ENCODE measurements at places on chromosomes 16 and 17. TPM values are rescaled to one million over a fixed set of nuclear protein-coding genes. Genes with fewer than 3 reads are reported as not detected.

Gene MT3
- not detected for total RNA-seq

Gene ST6GALNAC1
- total RNA-seq, result 0.33 TPM

Gene CETP
- 0.33 TPM for total RNA-seq

Gene ACSM5
- not detected for total RNA-seq

Gene NPIPA5
- 1.1 TPM for total RNA-seq

Gene KCNH6
- not detected for total RNA-seq

Gene ABR
- total RNA-seq, result 57.8 TPM

Gene MYH1
- not detected for total RNA-seq

Gene UNC45B
- not detected for total RNA-seq

Gene CACNB1
- 2.3 TPM for total RNA-seq

Gene GCGR
- not detected for total RNA-seq

Gene SEPTIN12
- total RNA-seq, result not detected

Gene KRT14
- total RNA-seq, result 0.18 TPM

Gene ABCA8
- 45.5 TPM for total RNA-seq

Gene APOBR
- total RNA-seq, result not detected

Gene KRTAP4-6
- not detected for total RNA-seq

Gene ZNF423
- 0.73 TPM for total RNA-seq

DNA sequence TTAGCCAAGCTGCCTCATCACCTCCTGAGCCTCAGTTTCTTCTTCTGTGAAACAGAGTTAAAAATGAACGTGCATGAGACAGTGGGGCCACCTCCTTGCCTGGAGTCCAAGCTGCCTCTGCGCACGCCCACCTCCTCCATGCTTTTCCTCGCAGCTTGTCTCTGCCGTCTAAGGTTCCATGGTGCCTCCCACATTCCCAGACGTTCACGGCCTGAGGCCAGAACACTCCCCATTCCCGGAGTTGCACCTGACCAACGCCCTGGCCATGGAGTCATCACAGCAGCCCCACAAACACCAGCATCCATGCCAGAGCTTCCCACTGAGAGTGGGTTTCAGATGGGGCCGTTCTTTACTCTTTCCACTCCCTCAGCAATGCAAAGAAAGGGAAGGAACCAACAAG, 183.0 kb upstream of the FOXF1 start:
- DNase-seq, result no peak

DNA sequence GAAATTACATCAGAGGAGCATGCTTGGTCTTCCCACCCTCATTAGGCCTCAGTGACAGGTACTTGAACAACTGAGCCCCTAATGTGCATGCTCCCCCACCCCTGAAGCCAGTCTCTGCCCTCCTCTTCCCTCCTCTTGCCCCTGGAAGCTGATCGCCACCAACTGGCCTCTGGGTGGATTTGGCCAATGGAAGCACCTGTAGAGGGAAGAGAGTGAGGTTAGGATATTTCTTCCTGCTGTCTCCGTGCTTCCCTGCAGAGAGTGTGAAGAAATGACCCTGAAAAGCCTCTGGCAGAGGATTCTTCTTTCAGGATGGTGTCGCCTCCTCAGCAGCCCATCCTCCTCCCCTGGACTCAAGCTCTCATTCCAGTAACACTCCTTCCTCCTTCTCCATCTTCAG, 5.9 kb upstream of the CBLN1 start:
- no peak for DNase-seq

DNA sequence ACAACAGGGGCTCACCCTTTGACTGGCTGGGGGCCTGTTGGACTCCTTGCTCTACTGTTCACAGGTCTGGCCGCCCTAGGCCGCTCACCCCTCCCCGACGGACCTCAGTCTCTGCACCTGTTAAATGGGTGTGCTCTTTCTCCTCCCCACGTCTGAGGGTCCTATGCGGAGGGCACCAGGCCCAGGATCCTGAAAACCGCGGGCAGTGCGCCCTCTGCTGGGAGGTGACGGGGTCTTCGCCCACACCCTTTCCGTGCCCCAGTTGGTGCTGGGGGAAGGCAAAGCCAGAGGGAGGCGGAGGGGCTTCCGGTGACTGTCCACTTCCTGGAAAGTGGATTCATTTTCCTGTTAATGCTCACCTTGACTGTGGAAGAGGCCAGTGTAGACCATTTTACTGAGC, 1010.9 kb downstream of the KCNJ18 start:
- DNase-seq, result no peak

DNA sequence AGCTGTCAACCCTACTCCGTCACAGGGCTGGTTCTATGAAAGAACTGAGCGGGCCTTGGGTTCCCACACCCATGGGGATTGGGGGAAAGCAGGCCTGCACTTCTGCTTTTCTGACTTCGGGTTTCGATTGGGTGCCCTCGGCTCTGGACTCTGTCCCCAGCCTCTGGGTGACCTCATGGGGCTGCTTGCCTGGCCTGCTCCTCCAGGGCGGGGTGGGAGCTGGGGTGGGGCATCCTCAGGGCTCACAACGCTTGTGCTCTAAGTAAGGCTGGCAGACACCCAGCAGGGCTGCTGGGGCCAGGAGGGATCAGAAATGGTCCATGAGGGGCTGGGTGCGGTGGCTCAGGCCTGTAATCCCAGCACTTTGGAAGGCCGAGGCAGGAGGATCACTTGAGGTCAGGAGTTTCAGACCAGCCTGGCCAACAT, 19.2 kb downstream of the ARHGAP27 start:
- no peak for DNase-seq

- no peak for DNase-seq
Measured at GRCh38 chr16:72889616-72890582, 158.0 kb downstream of the ZFHX3 start.

DNA sequence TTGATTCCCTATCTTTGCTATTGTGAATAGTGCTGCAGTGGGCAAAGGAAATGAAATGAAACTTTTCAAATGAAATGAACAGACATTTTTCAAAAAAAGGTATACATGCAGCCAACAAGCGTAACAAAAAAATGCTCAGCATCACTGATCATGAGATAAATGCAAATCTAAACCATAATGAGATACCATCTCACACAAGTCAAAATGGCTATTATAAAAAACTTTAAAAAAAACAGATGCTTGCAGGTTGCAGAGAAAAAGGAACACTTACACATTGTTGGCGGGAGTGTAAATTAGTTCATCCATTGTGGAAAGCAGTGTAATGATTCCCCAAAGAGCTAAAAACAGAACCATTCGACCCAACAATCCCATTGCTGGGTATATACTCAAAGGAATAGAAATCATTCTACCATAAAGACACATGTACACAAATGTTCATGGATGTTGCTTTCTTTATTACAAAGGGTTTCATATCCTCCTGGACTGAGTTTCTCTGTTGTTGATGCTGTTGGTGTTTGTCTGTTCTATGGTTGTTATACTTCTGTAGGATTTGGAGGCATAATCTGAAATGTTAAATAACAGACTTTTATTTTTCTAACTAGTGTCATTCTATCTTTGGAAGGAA, 99.3 kb upstream of the SOX9 start:
- no peak for DNase-seq

- DNase-seq, result no peak
Measured at GRCh38 chr17:74691151-74691550, 21.6 kb downstream of the CD300LF start.

DNA sequence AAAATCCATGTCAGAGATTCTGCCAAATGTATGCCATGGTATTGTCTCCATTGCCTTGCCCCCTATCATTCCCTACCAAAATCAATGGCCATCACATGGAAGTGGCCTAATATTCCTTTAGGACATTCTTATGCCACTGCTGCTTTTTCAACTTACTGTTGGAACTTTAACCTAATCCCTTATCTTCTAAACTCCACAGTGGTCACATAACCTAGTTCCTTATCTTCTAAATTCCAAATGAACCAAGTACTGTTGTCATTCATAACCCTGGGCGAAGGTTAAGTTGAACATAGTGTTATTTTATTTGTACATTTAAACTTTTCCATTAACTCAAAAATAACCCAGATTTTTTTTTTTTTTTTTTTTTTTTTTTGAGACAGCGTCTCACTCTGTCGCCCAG, 3.6 kb downstream of the HSF5 start:
- no peak for DNase-seq

DNA sequence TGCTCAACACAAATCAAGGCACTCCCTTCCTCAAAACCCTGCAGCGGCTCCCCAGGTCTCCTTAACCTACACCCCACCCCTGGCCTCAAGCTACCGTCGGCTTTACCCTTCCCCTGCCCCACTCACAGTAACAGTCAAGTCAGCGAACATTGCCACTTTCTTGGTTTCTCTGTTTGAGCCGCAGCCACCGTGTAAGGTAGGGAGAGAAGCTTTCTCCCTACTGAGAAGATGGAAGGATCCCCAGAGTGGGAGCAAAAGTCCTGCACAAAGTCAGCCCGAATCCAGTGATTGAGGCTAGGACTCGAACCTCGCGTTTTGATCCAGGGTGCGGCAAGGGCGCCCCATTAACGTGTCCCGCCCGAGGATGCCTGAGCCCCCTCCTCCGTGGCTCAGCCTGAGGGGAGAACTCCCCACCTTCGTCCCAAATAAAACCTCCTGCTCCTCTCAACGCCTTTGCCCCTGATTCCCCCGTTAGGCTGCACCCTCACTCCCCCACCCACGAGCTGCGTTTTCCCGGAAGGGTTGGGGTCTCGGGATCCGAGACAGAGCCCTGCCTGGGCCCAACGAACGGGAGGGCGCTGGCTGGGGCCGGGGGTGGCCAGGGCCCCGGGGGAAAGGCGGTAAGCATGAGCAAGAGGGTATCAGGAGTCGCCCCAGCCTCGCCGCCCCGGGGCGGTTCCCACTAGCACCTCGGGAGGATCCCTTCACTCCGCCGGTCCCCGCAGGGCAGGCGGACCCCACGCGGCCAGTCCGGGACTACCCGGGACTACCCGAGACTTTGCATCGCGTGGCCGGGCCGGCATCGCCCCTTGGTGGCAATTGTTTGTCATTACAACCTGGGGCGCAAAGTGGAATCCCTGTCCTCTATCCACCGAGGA, 9.9 kb upstream of the NAGS start:
- no peak for DNase-seq

- DNase-seq, result no peak
Measured at GRCh38 chr17:31112001-31112661, 17.4 kb downstream of the NF1 start.

DNA sequence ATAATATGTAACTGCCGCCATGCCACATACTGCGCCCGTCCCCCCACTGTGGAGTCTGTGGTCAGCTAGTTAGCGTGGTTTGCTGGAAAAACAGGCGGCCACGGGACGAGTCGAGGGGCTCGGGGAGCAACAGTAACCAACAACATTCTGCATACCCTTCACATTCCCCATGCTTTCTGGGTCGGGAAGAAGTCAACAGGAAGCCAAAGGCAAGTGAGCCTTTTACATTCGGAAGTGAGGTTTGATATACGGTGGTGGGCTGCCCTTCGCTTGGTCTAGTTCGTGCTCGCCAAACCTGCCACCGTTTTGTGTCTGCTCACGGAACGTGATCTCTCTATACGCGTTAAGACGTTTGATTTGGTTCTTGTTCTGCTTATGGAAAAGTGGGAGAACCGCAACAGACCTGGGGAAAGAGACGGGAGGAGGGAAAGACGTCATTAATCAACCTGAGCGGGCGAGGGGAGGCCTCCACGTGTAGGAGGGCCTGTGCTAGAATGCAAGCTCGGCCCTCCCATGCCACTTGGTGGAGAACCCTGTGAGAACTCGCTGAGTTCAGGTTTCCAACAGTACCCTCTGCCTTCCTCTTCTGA, 28.9 kb upstream of the CFAP20 start:
- DNase-seq, result no peak

- DNase-seq, result no peak
Measured at GRCh38 chr17:36008998-36009665, 7.8 kb upstream of the CCL15 start.

DNA sequence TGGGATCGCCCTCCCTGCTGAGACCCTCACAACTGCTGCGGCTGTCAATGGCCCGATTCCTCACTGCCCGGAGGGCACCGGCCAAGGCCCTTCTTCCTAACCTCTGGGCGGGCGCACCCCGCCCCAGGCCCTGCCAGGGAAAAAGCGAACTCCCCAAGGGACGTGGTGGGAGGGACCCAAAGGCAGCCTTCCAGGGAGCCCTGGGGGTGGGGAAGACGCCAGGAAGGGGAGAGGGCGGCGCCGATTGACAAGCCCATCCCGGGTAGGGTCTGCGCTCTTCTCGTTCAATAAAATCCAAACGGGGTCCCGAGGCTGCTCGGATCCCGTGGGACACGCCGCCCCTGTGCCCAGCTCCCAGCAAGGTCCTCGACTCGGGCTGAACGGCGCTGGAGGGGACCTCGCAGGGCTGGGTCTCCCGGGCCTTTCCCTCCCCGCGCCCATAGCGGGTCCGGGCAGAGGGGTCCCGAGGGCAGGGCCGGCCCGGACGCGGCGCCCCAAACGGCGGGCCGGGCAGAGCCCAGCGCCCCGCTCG, 416 bp downstream of the KIFC3 start:
- DNase-seq, result no peak

- no peak for DNase-seq
Measured at GRCh38 chr17:77320485-77321256, 179.9 kb downstream of the SEC14L1 start.

GRCh38 chr16:84633622-84634021, 14.7 kb upstream of the KLHL36 start:
- no peak for DNase-seq

- DNase-seq, result no peak
Measured at GRCh38 chr17:9929871-9930270, 24.8 kb upstream of the RCVRN start.

DNA sequence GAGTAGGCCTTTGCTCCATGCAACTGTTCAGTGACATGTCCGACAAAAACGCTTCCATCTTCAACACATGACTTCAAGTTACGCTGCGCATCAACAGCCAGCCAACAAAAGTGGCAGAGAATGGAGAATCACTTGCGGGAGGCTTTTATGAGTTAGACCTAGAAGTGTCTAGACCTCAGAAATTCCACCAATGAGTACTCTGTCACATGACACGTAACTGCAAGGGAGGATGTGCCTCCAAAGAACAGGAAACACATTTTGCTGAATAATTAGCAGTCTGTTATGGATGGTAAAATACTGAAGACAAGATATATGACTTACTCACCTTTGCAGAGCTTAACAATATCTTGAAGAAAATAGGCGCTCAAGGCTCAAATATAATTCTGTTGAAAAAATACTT, 62.1 kb downstream of the MYO1D start:
- no peak for DNase-seq

GRCh38 chr16:48576927-48577326, 33.1 kb downstream of the N4BP1 start:
- DNase-seq, result no peak

- no peak for DNase-seq
Measured at GRCh38 chr16:58425756-58426494, 33.7 kb downstream of the GINS3 start.

GRCh38 chr17:46821482-46822387, 3.2 kb upstream of the WNT3 start:
- no peak for DNase-seq

DNA sequence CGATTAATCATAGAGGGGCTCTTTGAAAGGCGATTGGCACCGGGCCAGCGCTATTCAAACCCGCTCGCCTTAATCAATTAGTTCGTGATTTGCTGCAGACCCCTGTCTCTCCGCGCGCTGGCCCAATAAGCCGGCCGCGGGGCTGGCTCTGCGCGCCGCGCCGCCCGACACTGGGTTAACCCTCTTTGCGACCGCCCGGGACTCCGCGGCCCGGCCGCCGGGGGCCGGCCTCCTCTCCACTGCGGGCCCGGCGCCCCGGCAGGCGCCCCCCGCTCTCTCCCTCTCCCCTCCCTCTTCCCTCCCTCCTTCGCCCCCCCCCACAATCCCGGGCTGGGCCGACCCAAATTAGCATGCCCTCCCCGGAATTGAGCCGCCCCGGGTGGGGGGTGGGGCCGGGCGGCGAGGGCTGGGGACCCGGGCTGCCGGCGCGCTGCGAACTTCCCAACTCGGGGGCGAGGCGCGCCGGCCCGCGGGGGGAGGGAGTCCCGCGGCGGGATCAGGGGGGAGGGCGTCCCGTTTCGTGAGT, 428 bp upstream of the SALL1 start:
- DNase-seq, result no peak
